ENCODE measurements at places on chromosomes 6 and 20.

- no peak for DNase-seq
These were observed 92.1 kb upstream of the SPTLC3 start for GRCh38 chr20:12916699-12917098.

- no peak for DNase-seq
These were observed 153.6 kb downstream of the NFATC2 start for GRCh38 chr20:51388756-51389542.

GRCh38 chr20:11917663-11918062 lies at the start of gene BTBD3:
TSS of gene BTBD3 (plus strand) at chr20:11917893. CDS start at chr20:11918276, 383 bp downstream.
- DNase-seq = no peak

DNA sequence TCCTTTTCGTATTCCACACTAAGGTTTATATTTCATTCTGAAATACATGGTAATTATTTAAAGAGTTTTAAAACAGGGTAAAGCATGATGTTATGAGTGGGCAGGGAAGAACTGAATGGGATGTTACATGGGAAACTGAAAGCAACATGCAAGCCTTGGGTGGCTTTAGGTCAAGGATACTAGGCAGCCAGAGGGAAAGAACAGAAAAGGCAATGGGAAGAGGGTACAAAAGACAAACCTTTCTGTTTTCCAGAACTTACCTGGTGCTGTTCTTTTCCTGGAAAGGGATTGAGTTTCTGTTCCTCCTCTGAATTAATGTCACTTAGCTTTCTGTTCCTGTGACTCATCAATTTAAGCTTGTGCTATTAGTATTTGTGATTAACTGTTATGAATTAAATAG lies 71.2 kb upstream of the SMIM8 start:
- DNase-seq = no peak

- no peak for DNase-seq
These were observed 147.8 kb downstream of the CD83 start for GRCh38 chr6:14265049-14266021.

DNA sequence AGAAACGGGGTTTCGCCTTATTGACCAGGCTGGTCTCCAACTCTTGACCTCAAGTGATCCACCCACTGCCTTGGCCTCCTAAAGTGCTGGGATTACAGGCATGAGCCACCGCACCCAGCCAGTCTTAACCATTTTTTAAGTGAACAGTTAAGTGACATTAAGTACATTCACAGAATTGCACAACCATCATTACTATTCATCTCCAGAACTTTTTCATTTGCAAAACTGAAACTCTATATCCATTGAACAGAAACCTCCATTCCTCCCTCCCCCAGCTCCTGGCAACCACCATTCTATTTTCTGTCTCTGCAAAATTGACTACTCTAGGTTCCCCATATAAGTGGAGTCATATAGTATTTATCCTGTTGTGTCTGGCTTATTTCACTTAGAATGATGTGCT lies 59.7 kb downstream of the PLCB4 start:
- DNase-seq = no peak

GRCh38 chr6:143952947-143953701 lies 54.9 kb downstream of the PLAGL1 start:
- DNase-seq = no peak

DNA sequence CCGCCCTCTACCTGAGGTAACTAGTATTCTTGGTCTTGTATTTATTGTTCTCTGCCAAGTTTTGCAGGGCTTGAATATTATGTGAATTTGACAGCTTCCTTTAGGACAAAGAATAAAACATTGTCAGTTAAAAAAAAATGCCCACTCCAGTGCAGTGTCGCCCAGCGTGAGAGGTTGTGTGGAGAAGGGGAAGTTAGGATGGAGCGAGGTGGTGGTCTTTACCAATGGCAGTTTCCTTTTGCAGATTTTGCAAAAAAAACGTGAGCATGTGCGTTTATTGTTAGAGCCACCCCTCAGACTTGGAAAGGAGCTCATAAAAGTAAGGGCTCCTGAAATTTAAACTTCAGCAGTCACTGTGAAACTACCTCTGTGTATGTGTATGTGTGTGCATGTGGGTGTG lies 28.3 kb downstream of the UST start:
- DNase-seq = no peak

GRCh38 chr6:43331891-43332290 lies 23.3 kb upstream of the CRIP3 start:
- DNase-seq = no peak

DNA sequence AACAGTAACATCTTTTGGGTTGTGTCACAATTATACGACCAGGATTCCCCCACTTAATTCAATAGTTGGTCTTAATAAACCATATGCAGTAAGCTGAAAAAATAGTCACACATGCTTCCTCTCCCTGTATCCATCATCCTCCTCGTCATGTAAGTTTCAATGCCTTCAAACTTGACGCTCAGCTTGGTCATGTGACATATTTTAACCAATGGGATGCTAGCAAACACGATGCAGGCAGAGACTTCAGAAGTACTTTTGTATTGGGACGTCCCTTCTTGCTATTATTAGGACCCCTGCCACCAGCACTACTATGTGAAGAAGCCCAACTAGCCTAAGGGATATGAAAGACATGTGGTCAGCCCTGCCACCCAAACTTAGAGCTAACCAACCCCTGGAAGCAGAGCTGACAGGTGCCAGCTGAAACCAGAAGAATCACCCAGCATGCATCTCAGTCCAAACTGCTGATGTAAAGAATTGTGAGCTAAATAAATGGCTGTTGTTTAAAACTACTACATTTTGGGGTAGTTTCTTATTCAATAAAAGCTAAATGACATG lies 49.3 kb downstream of the CGA start:
- no peak for DNase-seq

DNA sequence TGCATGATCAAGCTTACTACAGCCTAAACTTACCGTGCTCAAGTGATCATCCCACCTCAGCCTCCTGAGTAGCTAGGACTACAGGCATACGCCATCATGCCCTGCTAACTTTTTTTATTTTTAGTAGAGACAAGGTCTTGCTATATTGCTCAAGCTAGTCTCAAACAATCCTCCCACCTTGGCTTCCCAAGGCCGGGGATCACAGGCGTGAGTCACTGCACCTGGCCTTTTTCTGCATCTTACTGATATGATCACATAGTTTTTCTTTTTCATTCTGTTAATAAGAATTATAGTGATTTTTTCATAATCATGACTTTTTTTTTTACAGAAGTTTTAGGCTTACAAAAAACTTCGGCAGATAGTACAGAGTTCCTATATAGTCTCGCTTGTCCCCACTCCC lies 93.2 kb downstream of the KIF13A start:
- no peak for DNase-seq

DNA sequence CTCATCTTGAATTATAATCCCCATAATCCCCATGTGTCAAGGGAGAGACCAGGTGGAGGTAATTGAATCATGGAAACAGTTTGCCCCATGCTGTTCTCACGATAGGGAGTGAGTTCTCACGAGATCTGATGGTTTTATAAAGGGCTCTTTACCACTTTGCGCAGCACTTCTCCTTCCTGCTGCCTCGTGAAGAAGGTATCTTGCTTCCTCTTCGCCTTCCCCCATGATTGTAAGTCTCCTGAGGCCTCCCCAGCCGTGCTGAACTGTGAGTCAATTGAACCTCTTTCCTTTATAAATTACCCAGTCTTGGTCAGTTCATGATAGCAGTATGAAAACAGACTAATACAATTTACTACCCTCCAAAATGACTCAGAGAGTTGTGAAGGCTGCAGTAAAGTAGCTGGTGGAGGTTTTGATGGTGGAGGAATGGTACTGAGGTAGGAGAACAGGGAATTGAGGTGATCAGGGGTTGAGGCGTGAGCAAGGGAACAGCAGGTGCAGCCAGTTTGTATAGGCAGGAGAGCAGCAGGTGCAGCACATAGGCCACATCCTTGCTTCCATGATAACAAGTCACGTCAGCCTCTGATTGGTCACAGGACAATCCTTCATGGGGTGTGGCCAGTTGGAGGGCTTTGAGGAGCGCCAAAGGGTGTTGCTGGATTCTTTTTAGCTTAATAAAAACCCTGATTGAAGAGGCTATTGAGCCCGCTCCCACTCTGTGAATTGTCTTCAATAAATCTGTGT lies 150.0 kb downstream of the CDC5L start:
- no peak for DNase-seq

- DNase-seq = no peak
These were observed 88.7 kb upstream of the NAA20 start for GRCh38 chr20:19928328-19929011.

- DNase-seq = no peak
These were observed 81.3 kb upstream of the SIRPA start for GRCh38 chr20:1813674-1814635.

DNA sequence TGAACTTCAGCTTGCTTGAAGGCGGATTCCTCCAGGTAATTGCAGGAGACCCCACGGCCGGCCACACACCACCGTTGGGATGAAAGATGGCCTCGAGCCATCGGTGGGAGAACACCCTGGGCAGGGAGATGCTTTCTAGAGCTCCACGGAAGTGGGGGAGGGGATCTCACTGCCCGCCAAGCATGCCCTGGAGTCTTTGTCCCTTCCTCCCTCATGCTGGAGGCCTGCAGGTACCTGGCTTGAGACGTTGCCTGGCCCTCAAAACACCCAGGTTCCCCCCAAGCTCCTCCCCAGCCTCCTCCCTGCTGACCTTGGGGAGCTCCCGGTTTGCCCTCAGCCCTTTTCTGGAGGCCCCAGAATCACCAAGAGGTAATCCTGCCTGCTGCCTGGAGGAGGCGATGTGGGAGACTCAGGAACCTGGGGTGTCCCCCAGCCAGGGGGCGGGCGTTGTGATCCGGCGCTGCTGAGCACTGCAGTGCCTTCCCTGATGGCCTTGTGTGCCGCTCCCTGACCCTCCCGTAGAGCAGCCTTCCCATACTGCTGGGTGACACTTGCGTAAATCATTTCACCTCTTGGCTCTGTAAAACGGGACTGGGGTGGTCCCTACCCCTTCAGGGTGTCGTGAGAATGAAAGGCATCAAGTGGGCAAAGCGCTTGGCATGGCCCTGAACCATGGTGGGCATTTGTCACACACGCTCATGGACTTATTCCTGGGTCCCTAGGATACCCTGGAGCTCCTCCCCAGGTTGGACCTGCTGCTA lies 91.4 kb downstream of the CEBPB start:
- DNase-seq = no peak
